ENCODE measurements at places on chromosomes 3 and 15. TPM values are rescaled to one million over a fixed set of nuclear protein-coding genes. Genes with fewer than 3 reads are reported as not detected.

DNA sequence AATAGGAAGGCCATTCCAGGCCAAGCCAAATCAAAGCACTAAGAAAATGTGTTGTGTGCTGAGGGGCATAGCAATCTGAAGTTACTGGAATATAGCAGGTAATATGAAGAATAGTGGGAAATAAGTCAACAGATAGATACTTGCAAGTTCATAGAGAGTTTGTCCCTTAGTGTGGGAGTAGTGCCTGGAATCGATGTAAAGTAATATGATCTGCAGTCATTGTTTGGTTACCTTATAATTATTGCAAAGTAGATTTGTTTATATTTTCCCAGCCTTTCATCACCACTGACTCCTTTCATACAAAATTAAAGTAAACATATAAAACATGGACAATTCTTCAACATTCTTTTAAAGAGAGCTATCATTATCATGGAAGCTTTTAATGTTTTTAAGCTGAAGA, 420.9 kb upstream of the NECTIN3 start:
- H3K36me3 ChIP-seq = no peaks in the 10 kb centered on the region
- H3K27ac ChIP-seq = no peak overlapping the region
- H3K27me3 ChIP-seq = no peaks in the 10 kb centered on the region

DNA sequence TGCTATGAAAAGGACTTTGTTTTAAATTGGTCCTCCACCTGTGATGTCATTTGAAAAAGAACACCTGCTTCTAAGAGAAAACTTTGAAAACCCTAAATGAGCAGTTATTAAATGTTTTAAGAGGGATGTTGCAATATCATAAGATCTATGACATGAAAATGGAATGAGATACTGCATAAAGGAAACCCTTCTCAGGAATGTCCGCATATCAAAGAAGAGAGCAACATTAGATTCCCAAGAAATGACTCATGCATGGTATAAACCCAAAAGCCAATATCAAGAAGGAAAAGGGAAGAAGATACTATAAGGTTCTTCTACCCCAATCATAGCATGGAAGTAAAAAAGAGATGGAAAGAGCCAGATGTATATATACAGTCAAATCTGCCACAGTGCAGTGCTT, 627.5 kb upstream of the LMCD1 start:
- no peaks in the 10 kb centered on the region for H3K27me3 ChIP-seq
- no peaks in the 10 kb centered on the region for H3K4me1 ChIP-seq
- no peaks in the 10 kb centered on the region for H3K36me3 ChIP-seq

- peaks cover 8% of the 10 kb centered on the region for H3K4me1 ChIP-seq
- H3K27ac ChIP-seq = no peak overlapping the region
- H3K27me3 ChIP-seq = no peaks in the 10 kb centered on the region
- no peaks in the 10 kb centered on the region for H3K36me3 ChIP-seq
- no peak overlapping the region for H3K4me3 ChIP-seq
- DNase-seq = no peak
Observed at GRCh38 chr3:24264748-24265158, 229.9 kb downstream of the THRB start.

DNA sequence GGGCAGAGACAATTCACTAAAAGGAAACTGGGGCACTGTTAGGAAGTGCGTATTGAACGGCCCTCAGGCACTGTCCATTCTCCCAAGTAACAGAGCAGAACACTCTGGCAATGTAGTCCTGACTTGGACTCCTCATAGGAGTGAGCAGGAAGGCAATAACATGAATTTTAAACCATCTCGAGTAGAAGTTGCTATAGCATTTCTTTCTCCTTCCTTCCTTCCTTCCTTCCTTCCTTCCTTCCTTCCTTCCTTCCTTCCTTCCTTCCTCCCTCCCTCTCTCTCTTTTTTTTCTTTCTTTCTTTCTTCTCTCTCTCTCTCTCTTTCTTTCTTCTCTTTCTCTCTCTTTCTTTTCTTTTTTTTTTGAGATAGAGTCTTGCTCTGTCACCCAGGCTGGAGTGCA, 46.4 kb upstream of the TRA2B start:
- H3K4me3 ChIP-seq = no peak overlapping the region
- H3K36me3 ChIP-seq = no peaks in the 10 kb centered on the region
- H3K4me1 ChIP-seq = peaks cover 5% of the 10 kb centered on the region

DNA sequence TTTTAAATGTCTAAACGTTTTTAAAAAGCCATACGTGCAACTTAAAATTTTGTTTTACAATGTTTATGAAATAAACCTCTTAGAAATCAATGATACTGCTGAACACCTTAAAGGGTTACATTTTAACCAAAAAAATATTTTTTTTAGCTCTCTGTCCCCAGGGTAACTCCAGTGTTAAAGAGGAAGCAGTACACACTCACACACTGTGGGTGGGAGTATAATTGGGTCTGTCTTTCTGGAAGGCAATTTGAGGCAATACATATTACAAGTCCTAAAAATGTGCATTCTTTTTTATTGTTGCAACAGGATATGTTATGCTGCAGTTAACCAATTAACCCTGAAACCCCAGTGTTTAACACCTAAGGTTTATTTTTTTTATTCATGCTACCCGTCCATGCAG, 34.1 kb downstream of the WHAMM start:
- no peaks in the 10 kb centered on the region for H3K4me1 ChIP-seq
- H3K27me3 ChIP-seq = no peaks in the 10 kb centered on the region

DNA sequence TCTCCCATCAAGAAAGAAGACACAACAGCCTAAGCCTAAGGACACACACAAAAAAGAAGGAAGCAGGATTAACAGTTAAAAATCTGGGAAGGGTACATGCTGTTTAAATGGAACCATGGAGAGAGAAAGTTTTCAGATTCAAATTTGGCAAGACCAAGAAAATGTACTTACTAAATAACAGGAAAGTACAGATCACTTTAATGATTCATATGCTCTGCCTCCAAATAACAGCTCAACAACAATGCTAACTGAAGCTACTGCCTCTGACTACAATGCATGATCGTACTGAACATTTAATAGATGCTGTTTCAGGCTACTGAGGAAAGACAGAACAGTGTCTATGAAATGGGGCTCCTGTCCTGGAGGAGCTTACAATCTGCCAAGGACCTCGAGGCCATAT, 8.4 kb upstream of the NMB start:
- H3K27ac ChIP-seq = no peak overlapping the region
- H3K27me3 ChIP-seq = no peaks in the 10 kb centered on the region
- 0 out of 2 replicates have a peak, but pooled peaks cover 5% of the 10 kb centered on the region for H3K4me1 ChIP-seq
- H3K36me3 ChIP-seq = peaks cover 64% of the 10 kb centered on the region
- no peak overlapping the region for H3K4me3 ChIP-seq

DNA sequence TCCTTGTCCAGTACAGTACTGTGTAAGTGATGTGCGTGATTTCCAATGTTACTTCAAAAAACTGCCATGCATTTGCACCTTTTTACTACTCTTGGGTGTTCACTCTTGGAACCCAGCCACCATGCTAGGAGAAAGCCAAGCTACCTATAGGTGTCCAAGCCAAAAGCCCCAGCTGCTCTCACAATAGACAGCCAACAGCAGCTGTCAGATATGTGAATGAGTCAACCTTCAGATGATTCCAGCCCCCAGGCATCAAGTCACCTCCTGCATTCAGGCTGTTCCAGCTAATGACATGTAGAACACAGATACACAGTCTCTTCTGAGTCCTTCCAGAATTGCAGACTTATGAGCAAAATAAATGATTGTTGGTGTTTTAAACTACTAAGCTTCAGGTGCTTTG, 417.7 kb upstream of the TGFBR2 start:
- no peak overlapping the region for H3K27ac ChIP-seq
- H3K4me1 ChIP-seq = no peaks in the 10 kb centered on the region
- no peak for DNase-seq
- H3K36me3 ChIP-seq = no peaks in the 10 kb centered on the region
- H3K4me3 ChIP-seq = no peak overlapping the region

DNA sequence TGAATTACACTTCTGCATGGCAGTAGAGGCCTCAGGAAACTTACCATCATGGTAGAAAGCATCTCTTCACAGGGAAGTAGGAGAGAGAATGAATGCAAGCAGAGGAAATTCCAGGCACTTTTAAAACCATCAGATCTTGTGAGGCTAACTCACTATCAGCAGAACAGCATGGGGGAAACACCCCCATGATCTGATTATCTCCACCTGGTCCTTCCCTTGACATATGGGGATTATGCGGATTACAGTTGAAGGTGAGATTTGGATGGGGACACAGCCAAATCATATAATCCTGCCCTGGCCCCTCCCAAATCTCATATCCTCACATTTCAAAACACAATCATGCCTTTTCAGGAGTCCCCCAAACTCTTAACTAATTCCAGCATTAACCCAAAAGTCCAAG, 691.1 kb downstream of the SI start:
- no peaks in the 10 kb centered on the region for H3K36me3 ChIP-seq
- H3K27ac ChIP-seq = no peak overlapping the region
- no peak for DNase-seq
- H3K4me3 ChIP-seq = no peak overlapping the region
- no peaks in the 10 kb centered on the region for H3K27me3 ChIP-seq

DNA sequence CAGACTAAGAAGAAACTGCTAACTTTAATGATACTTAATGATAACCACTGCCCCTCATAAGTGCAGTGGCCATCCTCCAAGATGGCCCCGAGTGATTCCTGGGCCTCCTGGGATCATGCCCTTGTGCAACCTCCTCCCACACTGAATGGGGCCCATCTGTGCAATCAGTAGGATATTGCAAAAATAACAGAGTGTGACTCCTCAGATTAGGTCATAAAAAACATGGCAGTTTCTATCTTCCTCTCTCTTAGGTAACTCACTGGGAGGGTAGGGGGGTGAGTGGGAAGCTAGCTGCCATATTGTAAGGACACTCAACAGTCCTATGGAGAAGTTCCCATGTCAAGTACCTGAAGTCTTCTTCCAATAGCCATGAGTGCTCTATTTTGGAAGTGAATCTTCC, 173.0 kb downstream of the SHQ1 start:
- no peak overlapping the region for H3K4me3 ChIP-seq
- no peak overlapping the region for H3K27ac ChIP-seq
- H3K4me1 ChIP-seq = peaks cover 24% of the 10 kb centered on the region
- H3K27me3 ChIP-seq = no peaks in the 10 kb centered on the region
- H3K36me3 ChIP-seq = no peaks in the 10 kb centered on the region

DNA sequence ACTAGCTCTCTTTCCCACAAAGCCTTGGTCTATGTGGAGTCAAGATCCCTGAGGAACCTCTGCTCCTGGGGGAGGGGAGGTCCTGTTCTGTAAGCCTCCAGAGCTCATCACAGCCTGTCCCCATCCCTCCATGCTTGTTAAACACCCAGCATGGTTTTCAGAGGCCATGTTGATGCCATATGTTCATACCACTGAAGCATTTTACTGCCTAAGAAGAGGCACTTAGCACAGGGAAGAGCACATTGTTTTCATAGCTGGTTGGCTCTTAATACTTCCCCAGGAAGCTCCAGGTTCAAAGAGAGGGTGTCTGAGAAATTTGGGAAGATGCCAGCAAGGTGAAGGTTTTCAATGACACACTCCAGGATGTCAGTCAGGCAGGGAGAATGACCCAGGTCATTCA, 25.6 kb downstream of the CPNE4 start:
- no peak overlapping the region for H3K4me3 ChIP-seq
- no peaks in the 10 kb centered on the region for H3K4me1 ChIP-seq
- H3K27me3 ChIP-seq = no peaks in the 10 kb centered on the region
- H3K27ac ChIP-seq = no peak overlapping the region

DNA sequence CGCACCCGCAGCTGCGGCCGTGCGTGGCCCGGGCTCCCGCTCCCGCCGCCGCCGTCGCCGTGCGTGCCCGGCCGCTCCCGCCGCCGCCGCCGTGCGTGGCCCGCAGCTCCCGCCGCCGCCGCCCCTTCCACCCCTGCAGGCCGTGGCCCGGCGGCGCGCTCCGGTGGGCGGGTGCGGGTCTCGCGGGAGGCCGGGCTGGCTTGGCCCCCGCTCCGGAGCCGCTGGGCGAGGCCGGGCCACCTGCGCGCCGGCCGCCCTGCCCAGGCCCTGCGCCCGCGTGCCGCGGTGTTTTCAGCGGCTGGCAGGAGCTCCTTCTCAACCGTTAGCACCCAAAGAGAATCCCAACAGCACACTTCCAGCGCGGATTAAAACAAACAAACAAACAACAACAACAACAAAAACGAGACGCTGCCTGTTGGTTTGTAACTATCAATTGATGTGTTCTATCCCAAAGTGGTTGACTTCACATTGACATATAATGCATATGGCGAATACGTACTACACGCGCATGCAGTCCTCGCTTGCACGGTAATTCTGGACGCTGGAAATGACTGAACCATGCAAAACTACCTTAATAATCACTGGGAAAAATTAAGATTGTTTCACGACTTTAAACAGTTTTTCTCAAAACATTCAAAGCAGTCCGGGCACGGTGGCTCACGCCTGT, 113.7 kb upstream of the GOLGA8J start:
- peaks cover 4% of the 10 kb centered on the region for H3K4me1 ChIP-seq
- peak overlapping the region; percentile 39 for H3K4me3 ChIP-seq
- DNase-seq = no peak
- peaks cover 25% of the 10 kb centered on the region for H3K27me3 ChIP-seq
- no peaks in the 10 kb centered on the region for H3K36me3 ChIP-seq

- H3K27ac ChIP-seq = no peak overlapping the region
- peaks cover 15% of the 10 kb centered on the region for H3K4me1 ChIP-seq
- no peak for DNase-seq
- H3K27me3 ChIP-seq = no peaks in the 10 kb centered on the region
- no peak overlapping the region for H3K4me3 ChIP-seq
- 0 out of 2 replicates have a peak, but pooled peaks cover 3% of the 10 kb centered on the region for H3K36me3 ChIP-seq
Observed at GRCh38 chr15:77060546-77060945, 10.4 kb downstream of the TSPAN3 start.

- DNase-seq = no peak
- no peaks in the 10 kb centered on the region for H3K4me1 ChIP-seq
- no peaks in the 10 kb centered on the region for H3K36me3 ChIP-seq
- H3K4me3 ChIP-seq = no peak overlapping the region
- no peak overlapping the region for H3K27ac ChIP-seq
Observed at GRCh38 chr3:21390856-21391255, 360.2 kb downstream of the ZNF385D start.

GRCh38 chr15:89341316-89342005, 6.8 kb upstream of the POLG start:
- no peak overlapping the region for H3K4me3 ChIP-seq
- H3K27ac ChIP-seq = no peak overlapping the region
- no peaks in the 10 kb centered on the region for H3K4me1 ChIP-seq

Gene SLC22A13
- total RNA-seq = not detected

Gene HEXA
- total RNA-seq = 58.5 TPM

Gene ACTC1
- 5.8 TPM for total RNA-seq

Gene SAMMSON
- total RNA-seq = not detected

Gene FRMD4B
- 13.7 TPM for total RNA-seq

Gene SLC41A3
- total RNA-seq = 32.7 TPM

Gene HACL1
- 7.5 TPM for total RNA-seq

Gene MUC4
- total RNA-seq = not detected

Gene DNAH1
- total RNA-seq = 1.1 TPM

Gene CTDSPL
- total RNA-seq = 42.4 TPM
